ENCODE measurements at places on chromosomes 2 and 18.
A peak's percentile ranks its signal among the peaks of the same experiment; 100 is the strongest.

DNA sequence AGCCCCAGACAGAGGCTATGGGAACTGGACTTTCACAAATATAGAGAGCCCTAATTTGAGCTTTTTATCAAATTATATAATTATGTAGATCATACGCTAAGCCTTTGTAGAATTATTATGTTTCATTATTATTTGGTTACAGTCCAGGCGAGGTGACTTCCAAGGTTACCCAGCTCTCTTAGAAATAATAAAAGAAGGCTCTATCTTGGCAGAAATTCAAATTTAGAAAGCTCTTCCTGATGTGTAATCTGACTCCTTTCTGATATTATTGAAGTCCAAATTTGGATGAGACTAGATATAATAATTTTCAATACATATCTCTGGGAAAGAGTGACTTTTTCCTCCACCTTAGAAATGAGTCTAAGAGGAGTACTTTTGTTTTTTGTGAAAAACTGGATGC is 4.8 kb upstream of the SLC38A11 start:
- peak; percentile 13 for DNase-seq

DNA sequence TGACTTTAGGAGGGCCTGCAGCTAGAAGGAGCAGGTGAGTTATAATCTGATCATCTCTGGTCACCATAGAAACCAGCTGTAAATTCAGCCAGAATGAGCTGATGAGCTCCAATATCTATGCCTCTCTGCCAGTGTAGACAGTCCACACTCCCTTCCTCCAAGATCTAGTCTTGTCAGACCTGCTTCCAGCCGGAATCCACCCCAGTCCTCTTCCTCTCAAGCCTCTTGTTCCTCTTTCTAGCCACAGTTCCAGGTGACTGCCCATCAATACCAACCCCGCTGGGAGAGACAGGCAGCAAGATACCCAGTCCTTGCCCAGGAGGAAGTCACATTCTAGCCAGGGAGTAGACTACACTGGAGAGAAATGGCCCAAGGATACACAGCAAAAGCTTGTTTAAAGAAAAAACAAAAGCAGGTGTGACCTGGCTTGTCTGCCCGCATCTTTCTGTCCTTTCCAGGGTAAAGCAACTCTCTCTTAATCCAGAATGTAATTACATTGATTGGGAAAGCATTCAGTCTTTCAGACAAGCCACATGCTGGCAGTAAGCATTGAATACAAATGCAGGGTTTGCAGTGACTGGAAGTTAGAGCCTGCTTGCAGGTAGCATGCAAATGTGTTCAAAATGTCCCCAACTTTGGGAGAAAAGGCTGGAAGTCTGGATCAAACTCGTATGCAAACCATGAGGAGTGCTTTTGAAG is 9.0 kb upstream of the SLC35F6 start:
- DNase-seq, result no peak

- DNase-seq, result peak; percentile 11
Measured at GRCh38 chr2:98376301-98376910, 30.1 kb downstream of the CNGA3 start.

GRCh38 chr2:136130511-136130910 is 12.6 kb upstream of the CXCR4 start:
- no peak for DNase-seq

DNA sequence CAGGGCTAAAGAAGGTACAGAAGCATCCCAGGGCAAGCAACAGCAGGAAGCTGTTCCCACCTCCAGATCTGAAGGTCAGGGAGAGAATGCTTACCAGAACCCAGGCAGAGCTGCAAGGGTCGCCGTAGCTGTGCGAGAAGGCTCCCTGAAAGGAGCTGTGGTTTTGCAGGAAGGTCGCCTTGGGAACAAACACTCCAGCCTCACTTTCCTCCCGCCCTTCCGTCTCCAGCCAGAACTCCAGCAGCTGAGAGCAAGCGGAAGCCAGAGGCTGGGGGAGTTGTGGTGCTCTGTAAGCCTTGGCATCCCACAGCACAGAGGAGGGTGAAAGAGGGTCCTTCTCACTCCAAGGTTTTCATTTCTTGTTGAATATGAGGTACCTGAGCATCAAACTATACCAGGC is 18.3 kb upstream of the ICOS start:
- no peak for DNase-seq

DNA sequence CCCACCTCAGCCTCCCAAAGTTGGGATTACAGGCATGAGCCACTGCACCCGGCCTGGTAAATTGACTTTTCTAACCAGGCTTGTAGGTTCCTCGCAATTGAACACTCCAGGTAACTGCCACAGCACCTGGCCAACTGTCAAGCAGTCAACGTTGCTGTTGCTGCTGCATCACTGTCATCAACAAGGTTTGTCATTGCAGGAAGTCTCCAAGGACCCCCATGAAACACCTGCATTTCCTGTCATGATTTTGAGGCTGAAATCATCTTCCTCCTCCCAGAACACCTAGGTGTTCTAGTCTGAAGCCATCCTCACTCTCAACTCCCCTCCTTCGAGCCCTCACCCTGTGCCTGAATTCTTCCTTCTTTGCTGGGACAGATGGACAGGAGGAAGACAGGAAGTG is 29.7 kb downstream of the GYPC start:
- DNase-seq, result no peak

All from NCI-H2171 (cell line).